ENCODE measurements at places on chromosomes 7 and 10.

DNA sequence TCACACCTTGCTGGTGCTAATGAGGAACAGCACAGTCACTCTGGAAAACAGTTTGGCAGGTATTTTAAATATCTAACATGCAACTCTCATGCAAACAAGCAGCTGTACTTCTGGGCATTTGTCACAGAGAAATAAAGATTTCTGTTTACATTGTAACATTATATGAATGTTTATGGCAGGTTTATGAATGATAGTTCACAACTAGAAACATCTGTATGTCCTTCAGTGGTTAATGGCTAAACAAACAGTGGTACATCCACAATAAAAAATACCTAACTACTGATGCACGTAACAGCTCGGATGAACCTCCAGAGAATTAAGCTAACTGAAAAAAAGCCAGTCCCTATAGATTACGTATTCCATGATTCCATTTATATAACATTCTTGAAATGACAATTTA lies 109.6 kb downstream of the GPR37 start:
- no peak for DNase-seq

- no peak for DNase-seq
These were observed 121.6 kb downstream of the THSD7A start for GRCh38 chr7:11710377-11710776.

DNA sequence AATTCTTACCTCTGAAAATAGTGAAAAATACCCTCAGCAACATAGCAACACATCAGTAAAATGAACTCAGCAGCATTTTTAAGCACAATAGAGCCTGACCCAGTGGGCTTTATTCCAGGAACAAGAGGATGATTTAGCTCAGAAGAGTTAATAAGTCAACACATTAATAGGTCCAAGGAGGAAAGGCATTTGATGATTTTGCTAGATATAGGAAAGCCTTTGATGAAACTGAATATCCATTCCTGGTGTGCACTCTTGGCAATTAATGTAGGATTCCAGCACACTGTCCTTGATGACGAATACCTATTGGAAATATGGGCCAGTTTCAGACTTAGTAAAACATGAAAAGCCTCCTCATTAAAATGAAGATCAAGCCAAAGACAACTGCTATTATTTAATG lies 42.5 kb downstream of the RASGEF1A start:
- no peak for DNase-seq

DNA sequence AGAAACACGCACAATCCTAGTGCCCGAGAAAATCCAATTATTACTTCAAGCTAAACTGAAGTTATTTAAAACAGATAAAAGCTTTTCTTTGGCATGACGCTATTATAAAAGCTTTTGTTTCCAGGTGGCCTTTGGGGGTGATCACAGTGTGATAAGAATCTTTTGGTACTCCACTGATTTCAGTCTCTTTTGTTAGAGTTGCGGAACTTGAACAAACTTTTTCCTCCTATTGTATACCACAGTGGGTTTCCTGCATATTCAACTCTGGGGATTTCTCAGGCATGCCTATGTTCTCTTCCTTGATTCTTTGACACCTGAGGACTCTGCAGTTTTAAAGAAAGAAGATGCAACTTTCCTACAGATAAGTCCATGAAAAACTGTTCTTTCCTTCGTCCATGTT lies 99.7 kb upstream of the PITRM1 start:
- no peak for DNase-seq

GRCh38 chr10:79982861-79983260 lies 34.0 kb upstream of the SFTPD start:
- no peak for DNase-seq

DNA sequence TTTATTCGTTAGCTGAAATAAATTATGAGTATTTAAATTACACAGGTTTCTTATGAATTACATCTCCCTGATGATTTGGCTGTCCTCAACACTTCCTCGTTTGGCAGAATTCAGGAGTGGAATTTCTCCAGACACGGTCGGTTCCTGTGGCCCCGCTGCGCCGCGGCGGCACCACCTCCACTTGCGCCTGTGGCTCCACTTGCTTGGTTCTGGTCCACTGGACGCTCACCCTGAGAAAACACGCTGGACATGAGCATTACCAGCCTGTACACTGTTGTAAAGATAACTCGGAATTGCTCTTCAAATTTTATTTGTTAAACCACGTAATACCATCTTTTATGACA lies 85.3 kb downstream of the ZNF33B start:
- DNase-seq, result no peak

DNA sequence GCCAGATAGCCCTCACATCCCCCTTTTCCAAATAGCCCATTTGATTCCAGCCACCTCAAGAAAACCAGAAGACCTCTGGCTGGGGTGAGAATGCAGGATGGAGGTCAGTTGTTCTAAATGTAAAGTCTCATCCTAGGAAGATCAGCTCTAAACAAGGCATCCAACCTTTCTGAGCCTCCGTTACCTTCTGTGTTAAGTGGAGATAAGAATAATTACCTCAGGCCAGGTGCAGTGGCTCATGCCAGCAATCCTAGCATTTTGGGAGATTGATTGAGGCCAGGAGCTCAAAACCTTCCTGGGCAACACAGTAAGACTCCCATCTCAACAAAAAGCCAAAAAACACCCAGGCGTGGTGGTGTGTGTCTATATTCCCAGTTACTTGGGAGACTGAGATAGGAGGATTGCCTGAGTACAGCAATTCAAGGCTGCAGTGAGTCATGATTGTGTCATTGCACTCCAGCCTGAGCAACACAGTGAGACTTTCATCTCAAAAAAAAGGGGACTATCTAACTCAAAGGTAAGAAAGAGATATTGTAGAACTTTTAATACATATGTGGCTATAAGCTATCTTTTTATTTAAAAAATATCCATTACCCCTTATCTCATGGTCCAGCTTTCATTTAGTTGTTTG lies 43.5 kb downstream of the PRTFDC1 start:
- DNase-seq, result no peak

DNA sequence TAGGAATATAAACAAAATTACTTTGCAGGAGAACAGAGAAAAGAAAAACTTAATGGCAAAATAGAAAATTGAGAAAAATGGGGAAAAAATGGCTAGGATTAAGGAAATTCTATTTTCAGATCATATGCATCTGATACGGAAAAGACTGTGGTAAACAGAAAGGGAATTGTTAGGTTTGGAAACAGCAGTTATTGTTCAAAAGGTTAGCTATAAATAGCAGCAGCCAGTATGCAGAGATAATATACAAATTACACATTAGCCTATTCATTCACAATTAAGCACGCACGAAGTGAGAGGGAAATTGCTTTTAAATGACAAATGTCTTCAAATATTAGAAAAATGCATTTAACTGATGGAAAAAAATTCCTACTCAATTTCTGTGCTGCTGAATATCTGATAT lies 224.1 kb upstream of the FAM3C start:
- no peak for DNase-seq

DNA sequence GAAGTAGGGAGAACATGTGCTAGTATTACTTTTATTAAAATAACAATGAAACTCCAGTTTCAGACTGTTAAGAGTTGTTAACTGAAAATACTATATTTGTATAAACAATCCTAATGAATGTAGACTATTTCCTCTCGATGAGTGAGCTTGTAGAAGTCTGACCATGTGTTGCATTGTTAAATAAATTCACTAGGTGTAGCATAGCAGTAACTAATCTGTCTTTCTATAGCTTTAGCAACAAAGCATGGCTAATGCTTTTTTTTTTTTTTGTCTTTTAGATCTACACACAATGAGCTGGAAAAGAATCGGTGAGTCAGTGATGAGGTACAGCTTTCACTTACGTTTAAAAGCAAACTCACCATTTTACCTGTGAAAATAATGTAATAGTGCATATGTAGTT lies 37.1 kb downstream of the MXI1 start:
- no peak for DNase-seq

- DNase-seq, result no peak
These were observed 187.7 kb downstream of the MTERF1 start for GRCh38 chr7:91692800-91693199.

GRCh38 chr10:59266321-59266720 lies 89.9 kb downstream of the PHYHIPL start:
- no peak for DNase-seq

DNA sequence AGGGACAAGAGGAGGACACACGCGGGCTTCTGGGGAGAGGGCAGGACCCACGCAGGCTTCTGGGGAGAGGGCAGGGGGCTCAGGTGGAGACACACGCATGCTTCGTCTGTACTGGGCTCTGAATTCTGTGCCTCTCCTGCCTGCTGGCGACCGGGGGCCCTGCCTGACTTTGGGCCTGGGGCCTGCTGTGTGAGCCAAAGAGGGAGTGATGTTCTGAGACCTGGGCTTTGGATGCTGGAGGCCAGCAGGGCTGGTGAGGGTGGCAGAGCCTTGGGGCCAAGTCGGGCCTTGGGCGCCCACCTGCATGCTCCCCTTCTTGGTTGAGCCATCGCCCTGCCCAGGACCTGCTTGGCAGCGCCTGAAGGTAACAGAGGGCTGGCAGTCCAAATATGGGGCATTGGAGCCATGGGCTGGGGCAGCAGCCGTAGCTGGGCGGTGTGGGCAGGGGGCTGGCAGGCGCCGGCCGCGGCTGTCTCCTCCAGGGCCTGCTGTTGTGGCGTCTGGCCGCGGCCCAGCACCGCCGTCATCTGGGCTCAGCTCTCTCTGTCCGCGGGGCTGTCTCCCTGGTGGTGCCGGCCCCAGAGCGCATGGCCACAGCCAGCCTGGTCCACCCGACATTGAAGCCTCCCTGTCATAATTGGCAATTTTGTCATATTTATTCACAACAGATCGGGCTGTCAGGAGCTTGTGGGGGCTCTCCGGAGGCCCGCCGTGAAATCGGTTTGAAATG lies 78.9 kb downstream of the UNCX start:
- no peak for DNase-seq

DNA sequence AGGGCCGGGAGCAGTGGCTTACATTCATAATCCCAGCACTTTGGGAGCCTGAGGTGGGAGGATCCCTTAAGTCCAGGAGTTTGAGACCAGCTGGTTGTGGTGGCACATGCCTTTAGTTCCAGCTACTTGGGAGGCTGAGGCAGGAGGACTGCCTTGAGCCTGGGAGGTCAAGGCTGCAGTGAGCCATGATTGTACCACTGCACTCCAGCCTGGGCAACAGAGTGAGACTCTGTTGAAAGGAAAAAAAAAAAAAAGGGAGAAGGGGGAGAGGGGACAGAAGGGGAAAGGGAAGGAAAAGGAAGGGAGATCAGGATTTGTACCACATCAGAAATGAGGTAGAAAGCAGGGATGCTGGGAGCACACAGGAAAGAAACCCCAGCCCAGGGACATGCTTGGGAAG lies 38.7 kb upstream of the SVOPL start:
- DNase-seq, result no peak

- peak; percentile 59 for DNase-seq
These were observed 11.9 kb downstream of the RAB11FIP2 start for GRCh38 chr10:118034791-118035261.

DNA sequence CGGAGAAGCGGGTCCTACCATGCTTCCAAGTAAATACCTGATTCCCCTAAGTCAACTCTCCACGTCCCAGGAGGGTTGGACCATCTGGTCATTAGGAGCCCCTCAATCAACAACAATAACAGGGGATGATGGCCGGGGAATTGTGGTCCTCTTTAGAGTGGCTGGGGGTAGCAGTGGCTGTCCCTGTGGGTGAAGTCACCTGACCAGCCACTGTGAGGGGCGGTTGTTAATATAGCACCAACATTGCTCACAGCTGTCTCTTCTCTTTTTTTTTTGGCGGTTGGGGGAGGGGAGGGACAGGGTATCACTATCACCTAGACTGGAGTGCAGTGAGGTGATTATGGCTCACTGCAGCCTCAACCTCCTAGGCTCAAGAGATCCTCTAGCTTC lies 67.9 kb downstream of the SPDYE5 start:
- no peak for DNase-seq

DNA sequence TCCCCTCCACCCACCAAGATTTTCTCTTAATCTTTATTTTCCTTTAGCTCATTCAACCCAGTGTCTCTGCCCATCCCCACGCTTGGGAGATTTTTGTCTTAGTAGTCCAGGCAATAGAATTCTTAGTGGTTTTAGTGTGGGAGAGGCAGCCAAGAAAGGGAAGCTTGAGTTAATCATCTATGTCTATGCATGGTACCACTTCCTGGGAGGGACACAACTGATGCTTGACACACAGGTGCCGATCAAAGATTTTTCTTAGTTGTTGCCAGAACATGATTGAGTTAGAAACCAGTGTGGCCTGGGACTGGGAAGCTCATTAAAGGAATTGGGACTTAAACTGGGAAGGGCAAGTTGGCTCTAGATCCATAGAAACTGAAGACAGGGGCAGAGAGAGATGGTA lies 3.1 kb downstream of the STRA8 start:
- peak; percentile 46 for DNase-seq

DNA sequence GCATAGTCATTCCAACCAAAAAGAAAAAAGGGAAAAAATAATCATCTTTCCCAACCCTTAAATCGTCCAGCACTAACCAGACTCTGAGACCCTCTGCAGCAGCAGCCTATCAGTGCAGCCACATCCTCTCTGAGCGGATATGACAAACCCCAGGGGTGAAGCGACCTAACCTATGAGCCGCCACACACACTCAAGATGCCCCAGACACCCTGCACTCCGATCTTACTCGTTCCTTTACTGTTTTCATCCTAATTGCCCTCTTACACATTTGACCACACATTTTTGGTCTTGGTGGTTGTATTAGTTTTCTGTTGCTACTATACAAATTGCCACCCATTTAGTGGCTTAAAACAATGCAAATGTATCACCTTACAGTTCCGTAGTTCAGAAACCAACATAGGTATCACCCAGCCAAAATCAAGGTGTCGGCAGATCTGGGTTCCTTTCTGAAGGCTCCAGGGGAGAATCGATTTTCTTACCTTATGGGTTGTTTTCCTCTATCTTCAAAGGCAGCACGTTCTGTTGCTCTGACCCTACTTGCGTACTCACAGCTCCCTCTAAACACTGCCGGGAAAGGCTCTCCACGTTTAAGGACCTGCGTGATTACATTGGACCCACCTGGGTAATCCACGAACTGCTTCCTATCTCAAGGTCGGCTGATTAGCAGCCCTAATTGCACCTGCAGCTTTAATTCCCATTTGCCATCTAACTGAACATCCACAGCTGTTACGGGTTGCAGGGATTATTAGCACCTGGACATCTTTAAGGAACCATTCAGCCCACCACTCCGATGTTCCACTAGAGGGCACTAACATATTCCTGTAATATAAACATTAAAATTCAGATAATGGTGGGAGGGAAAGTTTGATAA lies 37.3 kb upstream of the PRSS1 start:
- peak; percentile 73 for DNase-seq

- DNase-seq, result no peak
These were observed 70.1 kb downstream of the CDK14 start for GRCh38 chr7:90666186-90666585.

GRCh38 chr10:3051692-3052091 lies 15.7 kb upstream of the PFKP start:
- DNase-seq, result no peak

GRCh38 chr10:86048973-86049372 lies 317.6 kb downstream of the GRID1 start:
- DNase-seq, result no peak

DNA sequence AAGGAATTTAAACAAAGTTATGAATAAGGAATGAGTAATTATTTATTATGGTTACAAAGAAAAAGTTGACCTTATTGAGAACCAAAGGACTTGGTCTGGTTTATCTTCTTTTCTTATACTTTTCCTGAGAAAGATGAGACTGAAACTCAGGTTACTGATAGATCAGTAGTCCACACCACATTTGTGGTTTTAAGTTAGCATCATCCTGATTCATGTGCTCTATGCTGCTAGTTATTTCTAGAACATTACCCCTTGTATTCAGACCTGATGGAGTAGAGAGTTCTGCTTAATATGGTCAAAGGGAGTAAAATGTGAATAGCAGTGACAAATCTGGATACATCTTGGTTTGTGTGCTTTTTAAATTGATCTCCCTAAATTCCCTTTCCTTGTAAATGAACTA lies 63.8 kb downstream of the FOXP2 start:
- DNase-seq, result no peak

- DNase-seq, result no peak
These were observed 63.9 kb downstream of the PTPN12 start for GRCh38 chr7:77600952-77601351.

All from Kasumi-1 (cell line).